ENCODE measurements at places on chromosomes 6 and 20.

- DNase-seq = no peak
These were observed 3.8 kb downstream of the BRPF3 start for GRCh38 chr6:36200154-36200891.

- DNase-seq = no peak
These were observed 105.0 kb upstream of the HDDC2 start for GRCh38 chr6:125406741-125407140.

DNA sequence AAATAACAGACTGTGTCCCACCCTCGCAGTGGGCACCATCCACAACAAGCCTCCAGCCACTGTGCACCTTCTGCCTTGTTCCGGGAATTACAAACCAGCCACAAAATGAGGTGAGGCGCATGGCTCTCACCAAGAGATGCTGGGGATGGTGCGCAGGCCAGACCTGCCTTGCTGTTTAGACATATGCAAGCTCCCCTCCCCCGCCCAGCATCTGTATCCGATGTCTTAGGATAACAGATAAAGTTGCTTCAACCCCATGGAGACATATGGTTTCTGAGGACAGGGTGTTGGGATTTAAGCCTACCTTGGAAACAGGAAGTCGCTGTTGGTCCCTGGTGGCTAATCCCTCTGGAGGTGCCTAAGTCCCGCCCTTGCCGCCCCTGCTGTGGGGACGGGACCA is 50.4 kb upstream of the MPC1 start:
- DNase-seq = no peak

DNA sequence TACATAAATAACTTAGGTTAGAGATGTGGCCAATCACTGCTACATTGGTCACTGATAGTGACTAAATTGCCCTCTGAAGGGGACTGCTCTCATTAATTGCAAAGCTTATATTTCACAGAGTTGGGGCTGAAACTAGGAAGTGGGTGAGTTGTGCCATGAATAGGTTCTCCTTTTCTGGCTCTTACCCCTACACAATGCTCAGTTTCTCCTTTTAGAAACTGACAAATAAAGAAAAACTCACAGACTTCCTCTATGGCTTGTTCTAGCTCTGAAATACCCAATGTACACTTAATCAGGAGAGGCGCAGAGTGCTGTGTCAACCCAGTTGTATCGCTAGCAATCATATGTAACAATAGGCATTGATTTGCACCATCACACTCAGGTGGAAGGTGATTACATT is 41.2 kb upstream of the PROKR2 start:
- no peak for DNase-seq

Measured in foreskin fibroblast (primary cell).